ENCODE measurements at places on chromosomes 5 and 9.
A peak's percentile ranks its signal among the peaks of the same experiment; 100 is the strongest.

- peak; percentile 52 for DNase-seq
Measured at GRCh38 chr9:16434526-16434925, 435.9 kb downstream of the BNC2 start.

DNA sequence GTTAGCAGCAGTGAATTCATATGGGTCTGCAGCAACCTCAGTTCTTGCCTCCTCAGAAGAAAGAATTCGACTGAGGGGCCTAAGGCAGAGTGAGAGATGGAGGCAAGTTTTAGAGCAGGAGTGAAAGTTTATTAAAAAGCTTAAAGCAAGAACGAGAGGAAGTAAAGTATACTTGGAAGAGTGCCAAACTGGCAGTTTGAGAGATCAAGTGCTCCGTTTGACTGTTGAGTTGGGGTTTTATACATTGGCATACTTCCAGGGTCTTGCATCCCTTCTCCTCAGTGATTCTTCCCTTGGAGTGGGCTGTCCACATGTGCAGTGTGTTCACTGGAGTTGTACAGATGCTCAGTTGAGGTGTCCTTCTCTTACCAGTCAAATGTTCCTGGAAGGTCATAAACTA lies 203.6 kb downstream of the SPATA31D1 start:
- DNase-seq: no peak

DNA sequence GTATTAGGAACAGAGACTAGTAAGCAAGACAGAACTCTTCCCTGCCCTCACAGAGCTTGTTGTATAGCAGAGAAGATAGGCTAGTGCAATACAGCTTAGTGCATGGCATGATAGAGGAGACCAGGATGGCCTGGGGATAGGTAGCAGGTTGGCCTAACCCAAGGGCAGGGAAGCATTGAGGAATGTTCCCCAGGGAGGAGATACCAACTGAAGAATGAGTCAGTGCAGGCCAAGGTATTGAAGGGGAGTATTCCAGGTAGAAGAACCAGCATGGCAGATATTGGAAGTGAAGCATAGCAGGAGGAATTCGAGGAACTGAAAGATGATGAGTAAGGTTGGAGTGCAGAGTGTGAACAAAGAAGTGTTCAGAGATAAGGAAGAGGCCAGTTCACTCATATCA lies 138.6 kb upstream of the DHFR start:
- no peak for DNase-seq

DNA sequence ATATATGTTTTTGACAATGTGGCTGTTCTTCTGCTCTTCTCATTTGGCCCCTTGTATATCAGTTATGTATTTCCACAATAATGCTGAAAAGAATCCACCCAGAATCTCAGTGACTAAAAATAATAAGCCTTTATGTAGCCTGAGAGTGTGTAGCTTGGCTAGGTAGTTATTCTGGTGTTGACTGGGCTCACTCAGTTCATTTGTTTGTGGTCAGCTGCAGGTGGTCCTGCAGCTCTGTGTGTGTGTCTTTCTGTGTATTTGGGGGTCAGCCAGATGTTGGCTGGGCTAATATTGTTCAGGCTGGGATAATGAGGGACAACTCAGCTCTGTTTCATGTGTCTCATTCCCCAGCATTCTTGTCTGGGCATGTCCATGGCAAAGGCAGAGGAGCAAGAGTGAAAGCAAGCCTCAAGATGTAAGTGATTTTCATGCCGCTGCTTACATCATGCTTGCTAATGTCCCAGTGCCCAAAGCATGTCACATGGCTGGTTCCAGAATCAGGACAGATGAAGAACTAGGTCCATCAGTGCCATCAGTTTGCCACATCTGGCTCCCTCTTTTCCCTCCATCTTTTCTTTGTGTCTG lies 162.8 kb downstream of the KCTD16 start:
- peak; percentile 6 for DNase-seq

DNA sequence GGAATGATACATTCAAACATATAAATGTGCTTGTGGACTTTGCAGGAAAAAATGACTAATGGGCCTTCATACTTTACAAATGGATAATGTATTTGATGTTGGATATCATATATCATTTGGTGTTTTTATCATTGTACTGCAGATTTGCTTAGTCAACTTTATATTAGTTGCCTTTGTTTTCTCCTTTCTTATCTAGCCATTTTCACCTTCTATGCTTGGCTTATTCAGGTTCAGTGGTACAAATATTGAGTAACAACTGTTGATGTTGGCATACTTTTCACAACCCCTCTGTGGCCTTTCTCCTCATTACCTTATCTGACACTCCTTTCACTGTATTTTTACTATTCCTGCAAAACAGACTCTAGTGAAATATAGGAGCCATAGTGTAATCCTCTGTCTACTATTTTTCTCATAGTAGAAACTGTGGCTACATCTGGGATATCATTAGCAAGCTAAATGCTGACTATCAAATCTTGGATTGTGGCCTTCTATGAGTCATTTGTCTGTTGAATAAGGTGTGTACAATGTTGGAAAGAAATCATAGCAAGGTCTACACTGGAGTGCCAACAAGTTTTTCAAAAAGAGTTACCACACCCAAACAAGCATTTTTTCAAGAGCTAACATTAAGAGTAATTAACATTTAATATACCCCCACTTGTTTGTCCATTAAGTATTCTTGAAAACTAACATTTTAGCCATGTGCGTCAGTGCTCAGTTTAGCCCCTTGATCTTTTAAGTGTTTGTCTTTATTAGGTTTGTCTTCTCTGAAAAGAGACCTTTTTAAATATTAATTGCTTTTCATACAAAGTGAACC lies 330.1 kb downstream of the ADGRV1 start:
- peak; percentile 66 for DNase-seq

GRCh38 chr9:35909274-35909673 lies at the start of gene SPAAR:
Gene SPAAR, plus strand, starts transcription at chr9:35909490. Its CDS starts 974 bp downstream, at chr9:35910464.
- no peak for DNase-seq

DNA sequence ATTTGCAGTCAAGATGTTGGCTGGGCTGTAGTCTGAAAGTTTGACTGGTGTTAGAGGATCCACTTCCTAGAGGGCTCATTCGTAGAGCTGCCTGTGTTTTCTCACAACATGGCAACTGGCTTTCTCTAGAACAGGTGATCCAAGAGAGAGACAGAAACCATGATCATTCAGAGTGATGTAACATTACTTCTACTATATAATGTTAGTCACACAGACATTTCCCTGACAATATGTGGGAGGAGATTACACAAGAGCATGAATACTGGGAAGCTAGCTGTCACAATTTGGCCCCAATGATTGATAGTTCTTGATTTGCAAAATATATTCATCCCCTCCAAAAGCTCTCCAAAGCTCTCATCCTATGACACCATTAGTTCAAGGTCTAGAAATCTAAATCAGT lies 10.9 kb upstream of the TMEM161B start:
- no peak for DNase-seq

GRCh38 chr9:121319383-121319780 lies 50.7 kb downstream of the STOM start:
- no peak for DNase-seq

DNA sequence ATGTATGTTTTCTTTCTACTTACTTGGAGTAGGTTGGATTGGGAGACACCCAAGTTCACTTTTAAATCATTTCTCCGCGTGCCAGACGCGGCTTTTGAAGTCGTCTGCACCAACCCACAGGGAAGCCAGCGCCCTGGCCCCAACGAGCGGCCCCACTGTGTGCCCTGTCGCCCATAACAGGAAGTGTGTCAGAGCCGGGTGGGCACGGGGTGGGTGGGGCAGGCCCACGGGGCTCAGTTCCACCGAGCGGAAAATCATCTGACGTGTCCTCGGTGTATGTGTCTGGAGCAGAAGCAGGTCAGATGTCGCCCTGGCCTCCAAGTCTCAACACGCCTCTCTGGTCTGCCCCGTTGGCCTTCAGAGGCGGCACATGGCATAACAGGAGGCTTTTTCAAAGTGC lies 22.7 kb upstream of the SMIM23 start:
- no peak for DNase-seq

DNA sequence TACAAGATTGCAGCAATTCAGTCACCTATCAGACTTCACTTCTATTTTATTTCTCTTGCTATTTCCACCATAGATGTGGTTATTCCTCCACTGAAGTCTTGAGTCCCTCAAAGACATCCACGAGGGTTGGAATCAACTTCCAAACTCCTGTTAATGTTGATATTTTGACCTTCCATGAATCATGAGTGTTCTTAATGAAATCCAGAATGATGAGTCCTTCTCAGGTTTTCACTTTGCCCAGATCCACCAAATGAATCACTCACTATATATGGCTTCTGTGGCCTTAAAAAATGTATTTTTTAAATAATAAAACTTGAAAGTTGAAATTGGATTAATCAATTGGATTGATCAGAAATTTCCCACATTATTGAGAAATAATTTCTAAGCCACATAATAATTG lies 1821.0 kb downstream of the EFNA5 start:
- peak; percentile 16 for DNase-seq

DNA sequence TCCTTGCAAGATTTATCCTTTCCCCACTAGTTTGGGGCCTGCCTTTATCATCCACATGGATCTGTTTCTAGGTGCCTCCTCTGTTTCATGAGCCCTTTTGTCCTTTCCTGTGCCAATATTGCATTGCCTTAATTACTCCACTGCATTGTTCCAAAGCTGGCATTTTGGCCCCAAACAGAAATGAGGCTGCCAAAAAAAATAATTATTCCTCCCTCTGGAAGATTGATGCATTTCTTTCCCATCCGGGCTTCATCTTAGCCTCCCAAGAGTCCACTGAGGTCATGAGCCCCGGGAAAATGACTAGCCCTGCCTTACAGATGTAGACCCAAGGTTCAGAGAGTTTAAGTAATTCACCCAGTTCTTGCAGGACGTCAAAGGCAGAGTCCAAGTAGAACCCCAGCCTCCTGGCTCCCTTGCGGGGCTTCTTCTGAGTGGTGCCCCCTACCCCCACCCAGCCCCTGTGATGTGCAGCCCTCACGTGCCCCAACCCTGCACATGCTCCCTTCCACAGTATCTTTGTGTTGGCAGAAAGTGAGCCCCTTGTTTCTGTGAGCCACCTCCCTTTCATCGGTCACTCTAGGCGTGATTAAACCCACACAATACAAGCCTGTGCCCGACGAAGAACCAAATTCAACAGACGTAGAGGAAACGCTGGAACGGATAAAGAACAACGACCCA lies 62.1 kb downstream of the TMOD1 start:
- no peak for DNase-seq

GRCh38 chr5:66828046-66828547 lies 231.9 kb downstream of the MAST4 start:
- DNase-seq: no peak

GRCh38 chr5:58932057-58932612 lies 349.3 kb downstream of the RAB3C start:
- DNase-seq: no peak

- DNase-seq: no peak
Measured at GRCh38 chr9:23153058-23153457, 673.0 kb downstream of the ELAVL2 start.

- no peak for DNase-seq
Measured at GRCh38 chr9:26893030-26893676, 551 bp upstream of the CAAP1 start.

DNA sequence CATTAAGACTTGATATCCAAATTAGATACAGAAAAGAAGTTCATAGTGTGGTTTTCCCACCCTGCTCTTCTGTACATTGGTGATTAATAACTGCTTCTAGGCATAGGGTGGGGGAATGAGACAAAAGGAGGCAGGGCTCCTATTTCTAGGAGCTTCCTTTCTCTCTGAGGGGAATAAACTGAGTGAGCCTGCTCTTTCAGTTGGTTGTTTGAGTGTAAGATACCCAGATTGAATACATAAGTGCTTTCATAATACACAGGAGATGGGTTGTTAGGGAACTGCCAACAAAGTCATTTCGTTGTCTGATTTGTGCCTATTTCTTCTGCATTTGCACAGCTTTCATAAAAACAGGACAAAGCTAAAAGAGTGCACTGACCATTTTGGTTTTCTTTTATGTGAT lies 48.9 kb upstream of the TTC23L start:
- DNase-seq: no peak

- no peak for DNase-seq
Measured at GRCh38 chr5:45826055-45826454, 129.9 kb upstream of the HCN1 start.

GRCh38 chr5:106408141-106408540 lies 1262.6 kb downstream of the EFNA5 start:
- peak; percentile 38 for DNase-seq

GRCh38 chr5:98308960-98309359 lies 464.5 kb upstream of the RGMB start:
- peak; percentile 26 for DNase-seq

DNA sequence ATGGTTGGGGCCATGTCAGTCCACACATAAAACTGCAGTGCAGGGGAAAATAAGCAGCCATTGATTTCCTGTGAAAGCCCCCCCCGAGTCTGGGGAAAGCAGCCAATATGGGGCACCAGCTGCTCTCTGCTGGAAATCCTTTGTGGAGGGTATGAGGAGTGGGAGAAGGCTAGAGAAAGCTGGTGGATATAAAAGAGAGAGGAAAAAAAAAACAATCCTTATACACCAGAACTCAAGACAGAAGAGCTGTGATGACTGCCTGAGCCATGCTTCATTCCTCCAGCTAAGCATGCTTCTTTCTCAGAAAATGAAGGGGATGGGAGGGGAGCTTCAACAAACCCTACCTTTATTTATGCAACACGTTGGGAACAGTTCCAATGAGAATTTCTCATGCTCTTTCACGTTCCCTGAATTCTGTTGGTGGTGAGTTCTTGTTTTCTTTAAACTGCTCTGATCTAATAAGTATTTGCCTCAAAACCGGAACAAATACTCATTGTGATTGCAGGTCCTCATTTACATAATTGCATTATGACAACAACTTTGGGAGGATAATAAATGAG lies 688.0 kb upstream of the SEMA6A start:
- DNase-seq: no peak

DNA sequence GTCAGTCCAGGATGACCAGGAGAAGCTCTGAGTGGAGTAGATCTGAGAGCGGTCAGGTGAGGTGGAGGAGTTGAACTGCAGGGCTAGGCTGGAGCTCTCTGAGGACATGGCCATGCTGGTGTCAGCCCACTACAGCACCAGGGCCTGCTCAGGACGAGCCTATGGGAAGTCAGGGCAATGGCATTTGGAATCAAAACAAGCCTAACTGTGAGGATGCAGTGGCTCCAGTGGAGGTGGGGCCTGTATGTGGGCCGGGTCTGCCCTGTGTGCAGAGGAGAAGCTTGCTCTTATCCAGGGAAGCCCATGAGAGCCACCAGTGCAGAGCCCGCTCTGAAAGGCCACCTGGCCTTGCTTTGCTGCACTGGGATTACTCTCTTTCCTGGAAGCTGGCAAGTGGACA lies 11.1 kb downstream of the CXCL14 start:
- peak; percentile 5 for DNase-seq

All from choroid plexus epithelial cell (primary cell).